Spleen (tissue), 13 donors: ENCODE measurements at places on chromosomes 3 and 15. TPM values are rescaled to one million over a fixed set of nuclear protein-coding genes. Genes with fewer than 3 reads are reported as not detected.

Gene CCR3
- polyA plus RNA-seq: 0.17 TPM

Gene ANKRD63
- polyA plus RNA-seq: not detected

Gene PCYT1A
- polyA plus RNA-seq: 27.1 TPM

Gene BFSP2
- polyA plus RNA-seq: 15.9 TPM

Gene BOC
- 1.5 TPM for polyA plus RNA-seq

Gene LTK
- 5.3 TPM for polyA plus RNA-seq

Gene TF
- 81.8 TPM for polyA plus RNA-seq

Gene LYZL4
- 0.45 TPM for polyA plus RNA-seq

Gene NEDD4
- polyA plus RNA-seq: 1.5 TPM

Gene CDHR4
- not detected for polyA plus RNA-seq

Gene ZBTB11
- 9.0 TPM for polyA plus RNA-seq

Gene IQCF5
- not detected for polyA plus RNA-seq

DNA sequence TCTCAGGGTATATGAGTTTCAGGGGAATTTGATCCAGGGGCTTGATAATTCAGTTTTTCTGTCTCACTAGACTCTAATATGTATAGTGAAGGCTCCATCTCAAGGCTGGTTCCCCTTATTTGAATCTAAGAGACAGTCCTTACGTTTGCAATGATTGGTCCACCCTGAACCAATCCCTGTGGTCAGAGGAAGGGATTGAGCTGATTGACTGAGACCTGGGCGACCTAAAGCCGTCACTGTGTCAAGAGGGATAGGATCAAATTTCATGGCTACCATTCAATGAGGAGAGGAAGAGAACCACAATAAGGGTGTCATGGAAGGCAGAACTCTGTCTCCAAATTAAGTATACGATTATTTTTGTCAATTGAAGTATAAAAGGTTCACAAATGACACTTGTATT, 16.3 kb downstream of the NUDT16 start:
- DNase-seq: no peak

GRCh38 chr3:58065700-58066167, 57.5 kb downstream of the FLNB start:
- DNase-seq: no peak

DNA sequence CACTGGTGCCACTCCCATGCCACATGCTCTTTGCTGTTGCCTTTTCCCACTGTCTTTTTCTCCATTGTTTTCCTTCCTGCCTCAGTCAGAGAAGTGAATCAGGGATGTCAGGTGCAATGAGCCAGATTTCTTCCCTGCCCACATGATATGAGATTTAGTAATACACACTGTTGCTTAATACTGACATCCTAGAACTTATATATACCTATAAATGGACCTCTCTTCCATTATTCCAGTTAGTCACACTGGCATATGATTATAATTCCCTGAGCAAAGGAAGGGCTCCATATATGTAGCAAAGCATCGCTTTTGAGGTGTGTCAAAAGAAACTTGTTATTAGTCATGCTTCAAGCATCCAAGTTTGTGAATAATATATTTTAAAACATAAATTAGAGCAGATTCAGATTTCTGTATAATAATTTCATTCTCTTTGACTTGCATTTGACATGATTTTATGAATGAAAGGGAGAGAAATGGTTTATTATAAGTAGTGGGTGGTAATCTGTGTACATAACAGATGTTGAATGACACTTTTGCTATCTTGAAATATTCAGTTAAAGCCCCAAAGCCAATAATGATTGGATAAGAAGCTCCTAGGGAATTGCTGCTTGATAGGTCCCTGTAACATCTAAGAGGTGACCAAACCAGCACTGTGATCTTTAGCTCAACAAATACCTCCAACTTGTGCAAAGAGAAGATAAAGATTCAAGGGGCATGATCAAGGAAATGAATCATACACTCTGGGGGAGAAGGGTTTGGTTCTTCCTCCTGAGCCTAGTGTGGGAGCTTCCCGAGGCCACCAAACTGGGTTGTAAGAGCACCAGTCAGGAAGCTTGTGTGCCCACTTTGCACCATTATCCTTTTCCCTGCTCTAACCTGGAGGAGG, 48.6 kb downstream of the CHST2 start:
- no peak for DNase-seq

- no peak for DNase-seq
Observed at GRCh38 chr3:138692152-138692551, 83.6 kb downstream of the FAIM start.

DNA sequence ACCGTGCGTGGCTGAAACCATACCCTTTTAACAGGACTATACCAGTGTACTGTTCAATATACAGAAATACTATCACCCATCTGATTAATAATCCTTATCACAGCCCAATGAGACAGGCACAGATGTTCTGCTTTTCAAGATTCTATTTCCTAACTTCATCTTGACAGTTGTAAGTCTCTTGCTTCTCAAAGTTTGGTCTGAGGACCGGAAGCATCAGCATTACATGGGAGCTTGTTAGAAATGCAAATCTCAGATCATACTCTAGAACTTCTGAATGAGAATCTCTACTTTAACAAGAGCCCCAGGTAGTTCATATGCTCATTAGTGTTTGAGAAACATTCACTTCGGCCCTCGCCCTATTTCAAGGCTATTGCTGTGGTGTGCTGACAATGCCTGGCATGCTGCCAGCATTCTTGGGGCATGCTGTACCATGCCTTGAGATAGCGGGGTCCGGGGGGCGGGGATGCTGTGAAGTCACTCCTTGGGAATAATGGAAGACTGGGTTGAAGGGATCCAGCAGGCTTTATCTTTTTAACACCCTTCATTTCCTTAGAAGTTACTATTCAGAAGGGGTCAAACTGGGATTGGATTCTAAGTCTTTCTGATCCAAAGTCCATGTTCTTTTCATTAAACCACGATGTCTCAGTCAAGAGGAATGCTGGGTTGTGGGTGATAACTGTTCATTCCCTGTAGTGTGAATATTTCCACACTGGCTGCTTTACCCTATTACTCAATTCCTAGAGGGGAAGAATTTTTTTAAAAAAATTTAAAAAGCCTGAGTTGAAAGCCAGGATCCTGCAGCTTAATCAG, 194.7 kb downstream of the LPP start:
- no peak for DNase-seq

DNA sequence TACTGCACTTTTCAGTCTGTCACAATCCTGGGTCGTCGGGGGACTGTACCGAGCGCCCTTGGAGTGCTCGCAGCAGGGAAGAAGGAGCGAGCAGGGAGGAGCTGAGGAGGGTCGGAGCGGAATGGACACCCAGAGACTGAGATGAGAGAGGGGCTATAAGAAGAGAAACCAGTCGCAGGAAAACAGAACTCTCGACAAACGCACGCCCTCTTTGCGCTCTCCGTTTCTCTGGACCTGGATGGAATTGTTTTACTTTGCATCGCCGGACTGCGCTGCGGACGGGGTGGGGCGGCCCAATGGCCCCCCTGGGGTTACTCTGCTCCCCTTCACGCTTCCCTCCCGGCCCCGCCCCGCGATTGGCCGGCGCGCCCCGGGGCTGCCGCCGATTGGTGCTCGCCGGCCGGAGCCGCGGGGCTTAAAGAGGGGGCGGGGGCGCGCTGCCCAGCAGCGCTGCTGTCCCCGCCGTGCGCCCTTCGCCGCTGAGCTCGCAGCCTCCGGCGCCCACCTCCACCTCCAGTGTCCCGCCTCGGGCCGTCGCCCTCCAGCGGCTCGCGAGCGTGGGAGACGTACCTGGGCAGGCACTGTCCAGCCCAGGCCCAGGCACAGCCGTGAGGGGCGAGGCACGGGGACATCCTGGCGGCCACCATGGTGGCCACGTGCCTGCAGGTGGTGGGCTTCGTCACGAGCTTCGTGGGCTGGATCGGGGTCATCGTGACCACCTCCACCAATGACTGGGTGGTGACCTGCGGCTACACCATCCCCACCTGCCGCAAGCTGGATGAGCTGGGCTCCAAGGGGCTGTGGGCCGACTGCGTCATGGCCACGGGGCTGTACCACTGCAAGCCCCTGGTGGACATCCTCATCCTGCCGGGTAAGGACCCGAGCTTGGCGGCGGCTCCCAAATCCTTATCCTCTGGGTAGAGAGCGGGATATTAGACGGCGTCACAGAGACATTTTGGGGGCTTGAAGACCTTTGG, at the start of gene CLDN11:
Gene CLDN11 (plus strand): TSS at position 447 of the 977 bp plus-strand sequence. CDS start 199 bp downstream, at position 646.
- no peak for DNase-seq

DNA sequence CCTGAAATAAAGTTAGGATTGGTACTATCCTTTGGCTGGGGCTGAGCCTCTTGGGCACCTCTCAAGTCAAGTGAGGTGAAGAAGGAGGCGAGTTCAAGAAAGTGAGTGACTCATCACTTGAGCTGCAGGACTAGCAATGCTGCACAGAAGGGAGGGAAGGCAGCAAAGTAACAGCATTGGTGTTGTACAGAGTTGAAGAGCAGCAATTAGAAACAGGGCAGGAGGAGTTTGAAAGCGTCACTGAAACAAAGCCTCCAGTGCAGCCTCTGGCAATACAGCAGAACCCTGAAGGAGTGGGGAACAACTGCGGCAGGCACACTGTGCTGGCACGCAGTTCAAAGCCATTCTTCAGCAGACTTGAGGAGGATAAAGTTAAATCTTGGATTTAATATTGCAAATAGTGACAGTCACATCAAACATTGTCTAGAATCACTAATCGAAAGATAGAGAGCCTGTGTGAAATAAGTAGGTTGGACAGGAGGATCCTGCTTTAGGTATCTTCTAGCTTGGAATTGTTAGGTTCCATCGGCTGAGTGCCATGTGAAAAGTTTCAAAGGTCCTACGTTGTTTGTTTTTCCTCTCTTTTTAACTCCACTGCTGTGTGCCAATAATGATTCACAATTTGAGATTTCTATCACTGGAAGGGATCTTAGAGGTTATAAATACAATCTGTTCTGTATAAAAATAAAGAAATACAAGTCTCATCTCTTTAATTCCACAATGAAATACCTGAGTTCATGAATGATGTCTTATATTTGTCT, 479.8 kb downstream of the NAALADL2 start:
- no peak for DNase-seq

DNA sequence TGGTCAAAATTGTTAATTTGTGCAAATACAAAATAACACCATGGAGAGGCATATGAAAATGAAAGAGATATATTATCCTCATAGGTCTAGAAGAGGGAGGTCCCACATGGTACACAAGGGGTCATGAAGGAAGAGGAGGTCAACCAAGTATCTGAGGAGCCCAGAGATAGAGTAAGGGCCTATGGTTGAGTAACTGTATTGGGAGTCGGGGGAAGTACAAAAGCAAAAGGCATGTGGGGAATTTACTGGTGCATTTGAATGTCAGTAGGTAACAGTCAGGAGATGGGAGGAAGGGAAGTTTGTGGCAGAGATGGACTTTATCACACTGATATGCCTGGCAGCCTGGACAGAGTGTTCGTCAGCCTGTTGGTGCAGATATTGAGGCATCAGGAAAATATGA, 1113.7 kb downstream of the OTOL1 start:
- DNase-seq: no peak

- no peak for DNase-seq
Observed at GRCh38 chr15:100668348-100668745, 66.0 kb downstream of the ASB7 start.

- no peak for DNase-seq
Observed at GRCh38 chr3:128551451-128551850, 58.5 kb upstream of the GATA2 start.

DNA sequence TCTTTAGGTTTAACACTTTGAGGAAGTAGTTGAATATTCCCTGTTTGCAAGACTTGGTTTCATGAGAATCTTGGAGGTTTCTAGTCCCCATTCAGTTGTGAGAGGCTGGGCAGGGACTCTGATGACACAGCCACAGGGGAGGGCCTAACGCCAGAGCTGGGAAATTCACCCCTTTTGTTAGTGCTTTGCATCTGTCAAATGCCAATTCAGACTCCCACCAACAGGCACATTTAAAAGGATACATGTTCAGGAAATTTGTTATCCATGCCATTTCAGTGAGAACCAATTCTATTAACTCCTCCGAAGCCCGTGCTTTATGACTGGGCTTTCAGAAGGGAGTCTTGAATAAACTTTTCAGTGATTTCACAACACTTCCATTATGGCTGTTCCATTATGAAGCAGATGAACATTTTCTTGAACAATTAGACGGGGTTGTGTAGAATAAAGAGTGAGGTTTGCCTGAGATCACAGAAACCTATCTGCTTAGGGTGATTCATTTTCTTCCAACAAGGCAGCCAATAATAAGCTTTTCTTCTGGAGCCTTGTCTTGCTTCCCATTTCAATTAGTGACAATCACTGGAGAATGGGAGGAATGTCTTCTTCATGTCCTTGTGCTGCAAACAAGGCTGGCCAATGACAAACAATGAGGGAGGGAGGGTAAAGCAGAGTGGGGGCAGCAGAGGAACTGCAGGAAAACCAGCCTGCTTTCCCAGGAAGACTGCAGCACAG, 90.6 kb downstream of the SOX14 start:
- DNase-seq: no peak

DNA sequence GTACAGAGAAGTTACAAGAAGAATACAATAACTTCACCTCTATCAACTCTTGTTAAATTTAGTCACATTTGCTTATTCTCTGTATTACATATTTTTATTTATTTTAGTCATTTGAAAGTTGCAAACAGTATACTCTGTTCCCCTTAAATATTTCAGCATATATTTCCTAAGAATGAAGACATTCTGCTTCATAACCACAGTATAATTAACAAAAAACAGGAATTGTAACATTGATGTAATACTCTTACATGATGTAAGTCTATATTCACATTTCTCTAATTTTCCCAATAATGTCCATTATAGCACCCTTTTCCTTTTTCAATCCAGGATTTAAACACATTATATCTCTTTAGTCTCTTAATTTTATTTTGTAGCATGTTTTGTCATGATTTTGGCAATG, 112.0 kb downstream of the AKAP13 start:
- DNase-seq: no peak

DNA sequence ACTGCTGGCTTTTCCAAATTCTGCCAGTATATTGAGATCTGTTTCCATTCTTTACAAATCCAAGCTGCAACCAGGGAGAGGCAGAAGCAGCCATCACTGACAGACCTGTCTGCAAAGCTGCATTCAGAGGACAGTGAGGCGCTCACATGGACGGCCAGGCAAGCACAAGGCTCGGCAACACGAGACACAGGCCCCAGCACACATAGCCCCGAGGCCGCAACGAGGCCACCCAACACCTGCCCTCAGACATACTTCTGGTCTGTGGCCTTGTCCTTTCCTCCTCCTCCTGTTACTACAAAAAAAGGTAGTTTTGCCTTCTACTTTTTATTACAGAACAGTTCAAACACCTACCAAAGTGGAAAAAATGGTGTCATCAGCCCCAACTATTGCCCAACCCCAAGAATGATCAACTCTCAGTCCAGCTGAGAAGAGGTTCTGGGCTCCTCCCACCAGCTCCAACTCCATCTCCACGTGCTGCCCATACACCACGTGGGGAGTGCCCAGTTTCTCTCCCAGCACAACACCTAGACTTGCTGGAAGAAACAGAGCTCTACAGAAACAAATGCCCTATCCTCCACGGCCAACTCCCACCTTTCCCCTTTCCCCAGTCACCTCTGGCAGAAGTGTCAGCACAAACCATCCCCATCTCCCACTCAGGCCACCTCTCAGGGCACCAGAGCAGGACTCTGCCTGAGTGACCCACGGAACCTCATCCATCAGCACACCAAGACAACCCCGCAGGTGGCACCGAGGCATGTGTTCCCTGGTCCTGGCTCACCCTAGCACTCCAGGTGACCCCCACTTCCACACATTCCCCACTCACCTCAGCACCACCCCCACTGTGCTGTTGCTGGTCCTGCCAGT, 7.4 kb downstream of the ZXDC start:
- DNase-seq: peak; percentile 66
